Adrenal gland (tissue), 19 donors: ENCODE measurements at places on chromosomes 3 and 15. TPM values are rescaled to one million over a fixed set of nuclear protein-coding genes. Genes with fewer than 3 reads are reported as not detected.

DNA sequence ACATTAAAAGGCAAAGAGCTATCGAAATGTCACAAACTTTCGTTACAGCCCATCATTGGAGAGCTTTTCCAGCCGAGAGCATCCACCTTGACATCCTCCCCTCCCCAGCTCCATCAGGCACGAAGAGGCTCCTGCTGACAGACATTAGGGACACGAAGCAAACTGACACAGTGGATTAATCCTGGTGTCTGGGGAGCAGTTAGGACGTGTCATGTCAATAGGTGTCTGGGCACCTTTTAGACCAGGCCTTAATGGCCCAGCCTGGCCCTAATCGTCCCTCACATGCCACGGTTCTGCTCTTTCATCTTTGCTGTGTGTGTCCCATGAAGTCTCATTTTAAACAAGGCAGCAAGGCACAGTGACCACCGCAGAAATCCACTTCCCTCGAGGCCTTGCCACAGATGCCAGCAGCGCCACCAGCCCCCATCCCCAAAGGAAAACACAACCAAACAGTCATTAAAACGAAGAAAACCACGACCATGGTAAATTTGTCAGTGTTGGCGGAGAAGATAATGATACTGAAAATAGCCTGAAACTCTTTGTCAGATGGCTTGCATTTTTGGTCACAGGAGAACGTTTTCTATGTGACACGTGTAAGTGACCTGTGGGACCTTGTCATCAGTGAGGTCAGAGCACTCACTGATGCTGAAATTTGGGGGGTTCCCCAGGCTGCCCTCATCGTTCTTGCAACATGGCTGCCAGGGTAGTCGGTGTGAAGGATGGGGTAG, 16.3 kb upstream of the PCSK6 start:
- no peak for DNase-seq

GRCh38 chr15:39455471-39455991, 125.3 kb upstream of the THBS1 start:
- no peak for DNase-seq

DNA sequence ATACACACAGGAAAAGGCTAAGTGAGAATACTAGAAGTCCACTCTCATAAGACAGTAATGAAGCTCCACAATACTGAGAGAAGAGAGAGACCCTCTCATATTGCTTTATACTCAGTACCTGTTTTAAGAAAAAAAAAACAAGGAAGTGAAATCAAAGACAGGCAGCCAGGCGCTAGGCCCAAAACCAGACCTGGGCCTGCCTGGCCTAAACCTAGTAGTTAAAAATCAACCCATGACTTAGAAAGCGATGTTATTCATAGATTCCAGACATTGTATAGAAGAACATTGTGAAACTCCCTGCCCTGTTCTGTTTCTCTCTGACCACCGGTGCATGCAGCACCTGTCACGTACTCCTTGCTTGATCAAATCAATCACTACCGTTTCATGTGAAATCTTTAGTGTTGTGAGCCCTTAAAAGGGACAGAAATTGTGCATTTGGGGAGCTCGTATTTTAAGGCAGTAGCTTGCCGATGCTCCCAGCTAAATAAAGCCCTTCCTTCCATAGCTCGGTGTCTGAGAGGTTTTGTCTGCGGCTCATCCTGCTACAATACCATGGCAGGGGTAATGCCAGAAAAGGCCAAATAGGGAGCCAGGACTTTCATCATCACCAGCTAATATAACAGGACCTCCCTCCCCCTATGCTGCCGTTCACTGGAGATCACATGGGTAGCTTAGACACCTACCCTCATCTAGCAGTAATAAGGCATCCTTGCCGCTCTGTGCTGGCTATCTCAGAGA, 1294.1 kb downstream of the NSUN3 start:
- no peak for DNase-seq

DNA sequence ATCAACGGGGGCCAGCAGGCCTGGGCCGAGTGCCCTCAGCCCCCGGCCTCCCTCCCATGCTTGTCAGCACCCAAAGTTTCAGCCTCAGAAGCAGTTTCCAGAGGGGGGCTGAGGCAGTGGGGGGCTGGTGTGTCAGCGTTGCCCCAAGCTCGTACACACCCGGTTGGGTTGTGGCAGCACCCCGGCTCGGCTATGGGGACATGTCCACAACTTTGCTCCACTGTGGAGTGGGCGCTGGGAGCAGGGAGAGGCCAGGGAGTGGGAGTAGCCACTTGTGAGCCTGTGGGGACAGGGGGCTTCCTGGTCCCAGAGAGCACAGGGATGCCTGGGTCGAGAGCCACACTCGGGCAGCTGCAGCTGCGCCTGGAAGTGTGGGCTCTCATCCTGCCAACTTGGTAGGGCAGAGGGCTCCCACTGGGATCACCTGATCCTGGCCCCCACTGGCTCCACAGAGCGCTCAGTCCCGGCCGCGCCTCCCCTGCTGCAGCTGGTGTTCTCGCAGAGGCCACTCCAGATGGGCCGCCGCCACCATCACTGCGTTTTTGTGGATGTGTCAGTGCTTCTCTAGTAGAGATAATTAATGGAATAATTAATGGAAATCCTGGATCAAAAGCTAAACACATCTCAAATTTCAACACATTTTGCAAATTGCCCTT, 75.1 kb downstream of the NR1D2 start:
- DNase-seq, result no peak

DNA sequence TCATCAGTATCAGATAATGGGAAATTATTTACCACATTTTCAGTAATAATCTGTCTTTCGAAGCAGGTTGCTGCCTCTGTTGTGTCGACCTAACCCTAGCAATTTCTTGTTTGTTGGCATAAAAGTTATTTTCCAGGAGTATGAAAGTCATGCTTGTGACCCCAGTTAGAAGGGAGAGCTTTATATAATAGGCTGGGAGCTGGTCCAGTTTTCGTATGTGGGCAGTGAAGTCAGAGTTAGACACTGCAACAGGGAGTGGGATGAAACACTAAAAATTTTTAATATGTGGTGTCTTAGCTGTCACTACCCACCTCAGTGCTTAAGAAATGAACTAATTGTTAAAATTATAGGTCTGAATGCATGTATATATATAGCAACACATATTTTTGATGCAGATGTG, 348.5 kb downstream of the FEZF2 start:
- no peak for DNase-seq

GRCh38 chr15:85764649-85765277, 30.0 kb downstream of the KLHL25 start:
- DNase-seq, result no peak

- no peak for DNase-seq
Observed at GRCh38 chr3:174862666-174863065, 3.5 kb downstream of the NAALADL2 start.

DNA sequence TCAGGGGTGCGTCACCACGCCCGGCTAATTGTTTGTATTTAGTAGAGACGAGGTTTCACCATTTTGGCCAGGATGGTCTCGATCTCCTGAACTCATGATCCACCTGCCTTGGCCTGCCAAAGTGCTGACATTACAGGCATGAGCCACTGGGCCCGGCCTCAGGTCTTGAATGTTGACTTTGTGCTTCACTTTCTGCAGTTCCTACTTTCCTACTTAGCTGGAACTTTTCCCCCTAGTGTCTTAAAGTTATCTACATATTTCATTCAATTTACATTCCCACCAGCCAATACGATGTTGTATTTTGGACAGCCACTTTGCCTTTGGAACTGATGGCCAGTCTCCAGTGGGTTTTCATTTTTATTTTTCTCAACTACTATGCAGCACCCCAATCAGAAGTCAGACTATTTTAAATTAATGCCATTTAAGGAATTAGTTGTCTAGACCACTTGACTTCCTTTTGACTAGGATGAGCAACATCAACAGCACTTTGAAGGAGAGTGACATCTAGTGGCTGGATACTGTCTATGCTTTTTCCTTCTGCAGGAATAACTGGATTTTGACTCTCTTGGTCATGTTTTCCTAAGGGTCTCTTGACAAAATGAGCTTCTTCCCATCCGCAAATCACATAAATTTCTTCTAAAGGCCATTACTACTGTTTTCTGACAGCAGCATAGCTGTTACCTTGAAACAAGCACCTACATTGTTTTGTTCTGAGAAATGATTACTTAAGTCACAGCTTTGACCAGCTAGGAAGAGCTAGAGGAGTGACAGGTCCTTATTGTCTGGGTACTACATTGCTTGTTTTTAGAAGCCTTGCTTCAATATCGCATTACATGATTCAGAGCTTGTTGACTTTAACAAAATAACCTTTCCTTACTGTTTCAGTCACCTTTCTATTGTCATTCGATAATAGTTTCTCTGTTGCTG, 140.2 kb downstream of the ITPR1 start:
- no peak for DNase-seq

DNA sequence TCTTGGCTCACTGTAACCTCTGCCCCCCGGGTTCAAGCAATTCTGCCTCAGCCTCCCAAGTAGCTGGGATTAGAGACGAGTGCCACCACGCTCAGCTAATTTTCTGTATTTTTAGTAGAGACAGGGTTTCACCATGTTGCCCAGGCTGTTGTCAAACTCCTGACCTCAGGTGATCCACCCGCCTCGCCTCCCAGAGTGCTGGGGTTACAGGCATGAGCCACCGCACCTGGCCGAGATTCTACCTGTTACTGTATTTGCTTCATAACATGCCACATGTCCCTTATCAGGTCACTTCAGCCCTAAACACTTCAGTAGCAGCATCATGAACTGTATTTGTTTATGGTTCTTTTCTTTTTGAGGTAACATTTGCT, 7.5 kb upstream of the LCTL start:
- DNase-seq, result no peak

GRCh38 chr15:40163657-40164416, 3.0 kb downstream of the BUB1B start:
- DNase-seq, result no peak

DNA sequence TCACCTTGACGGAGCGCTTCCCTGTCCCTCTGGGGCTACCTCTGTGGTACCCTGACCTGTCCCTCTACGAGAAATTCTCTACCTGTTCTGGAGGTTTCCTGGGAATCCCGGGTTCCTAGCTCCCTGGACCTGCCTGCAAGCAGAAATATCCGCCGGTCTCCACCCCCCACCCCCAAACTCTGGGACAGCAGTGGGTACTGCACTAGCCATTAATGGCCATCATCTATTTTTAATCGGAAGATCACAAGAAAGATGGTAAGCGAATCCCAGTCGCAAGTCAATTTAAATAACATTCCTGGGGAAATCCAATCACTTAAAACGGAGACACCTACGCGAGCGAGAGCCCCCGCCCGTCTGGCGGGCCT, 429 bp upstream of the C3orf80 start:
- DNase-seq, result no peak

GRCh38 chr15:46260937-46261336, 626.1 kb downstream of the SQOR start:
- no peak for DNase-seq

DNA sequence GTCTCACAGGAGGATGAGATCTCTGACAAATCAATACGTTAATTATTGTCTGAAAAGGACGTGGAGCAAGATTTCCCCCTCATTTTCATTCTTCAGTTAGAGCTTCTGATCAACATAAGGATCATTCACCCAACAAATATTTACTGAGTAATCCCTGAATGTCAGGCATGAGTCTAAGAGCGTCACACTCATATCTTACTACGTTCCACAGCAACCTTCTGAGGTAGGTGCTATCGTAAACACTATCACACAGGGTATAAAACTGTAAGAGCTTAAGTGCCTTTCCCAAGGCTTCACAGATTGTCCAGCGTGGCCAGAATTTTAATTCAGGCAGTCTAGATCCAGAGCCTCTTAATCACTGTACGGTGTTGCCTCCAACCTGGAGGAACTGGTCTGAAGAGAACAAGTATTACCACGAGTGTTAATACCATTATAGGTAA, 10.6 kb upstream of the TM4SF1 start:
- DNase-seq, result no peak

DNA sequence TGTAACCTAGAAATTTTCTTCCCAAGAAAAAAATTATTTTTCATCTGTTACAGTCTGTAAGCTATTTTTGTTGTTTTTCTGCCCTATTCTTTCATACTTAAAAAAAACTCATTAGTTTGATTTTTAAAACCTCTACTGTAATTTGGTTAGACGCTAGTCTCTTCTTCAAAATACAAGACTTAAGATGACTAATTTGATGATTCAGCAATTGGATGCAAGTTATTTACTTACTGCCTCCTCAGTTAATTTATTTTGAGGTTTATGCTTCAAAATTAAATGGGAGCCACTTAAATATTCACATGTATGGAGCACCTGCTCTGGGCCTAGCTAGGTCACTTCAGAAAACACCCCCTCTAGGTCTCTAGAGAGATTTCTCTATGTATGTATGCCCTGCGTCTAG, 132.4 kb downstream of the IQCH start:
- DNase-seq, result no peak

GRCh38 chr3:126275620-126275904, 81.6 kb downstream of the KLF15 start:
- DNase-seq, result no peak

DNA sequence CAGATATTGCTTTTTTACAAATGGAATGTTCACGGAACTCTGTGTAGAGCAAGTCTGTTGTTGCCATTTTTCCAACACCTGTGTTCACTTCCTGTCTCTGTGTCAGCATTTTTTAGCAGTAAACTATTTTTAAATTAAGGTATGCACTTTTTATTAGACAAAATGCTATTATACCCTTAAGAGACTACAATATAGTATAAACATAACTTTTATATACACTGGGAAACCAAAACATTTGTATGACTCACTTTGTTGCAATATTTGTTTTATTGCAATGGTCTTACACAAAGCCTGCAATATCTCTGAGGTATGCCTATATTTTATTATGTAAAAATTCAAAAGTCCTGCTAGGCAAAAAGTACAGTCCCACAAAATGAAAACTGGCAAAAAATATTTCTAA, 39.8 kb upstream of the FGF7 start:
- no peak for DNase-seq

DNA sequence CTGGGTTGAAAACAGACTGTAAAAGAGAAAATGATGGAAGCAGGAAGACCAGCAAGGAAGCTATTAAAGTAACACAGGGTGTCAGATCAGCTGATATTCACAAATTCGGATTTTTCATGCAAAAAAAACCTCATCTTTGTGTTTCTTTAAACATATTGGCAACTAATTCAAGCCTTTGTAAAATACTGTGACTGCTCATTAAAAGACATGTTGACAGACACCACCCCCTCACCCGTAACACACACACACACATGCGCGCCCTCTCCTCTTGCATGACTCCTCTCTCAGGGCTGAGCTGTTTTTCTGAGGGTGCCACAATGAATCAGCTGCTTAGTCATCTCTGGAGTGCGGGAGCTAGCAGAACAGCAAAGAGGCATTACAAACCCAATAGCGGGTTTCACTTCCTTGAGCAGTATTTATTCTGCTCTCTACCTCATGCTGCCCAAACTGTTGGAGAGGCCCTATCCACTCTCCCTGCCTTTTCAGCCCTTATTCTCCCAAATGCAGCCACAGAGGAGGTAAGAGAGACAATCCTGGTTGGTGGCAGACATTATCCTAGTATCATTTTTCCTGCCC, 35.8 kb upstream of the CCDC80 start:
- peak; percentile 76 for DNase-seq

Gene TMIE
- 21.4 TPM for polyA plus RNA-seq

Gene CFAP100
- not detected for polyA plus RNA-seq

Gene DAZL
- 0.07 TPM for polyA plus RNA-seq

Gene C3orf70
- polyA plus RNA-seq, result 0.77 TPM

Gene POMGNT2
- polyA plus RNA-seq, result 10.0 TPM

Gene PLEKHO2
- 33.7 TPM for polyA plus RNA-seq

Gene CDC25A
- 3.0 TPM for polyA plus RNA-seq

Gene NEK10
- polyA plus RNA-seq, result 0.55 TPM

Gene GPR149
- polyA plus RNA-seq, result not detected
